ENCODE measurements at places on chromosomes 4 and X.

- H3K36me3 ChIP-seq = peaks cover 26% of the 10 kb centered on the region
- H3K27me3 ChIP-seq = no peaks in the 10 kb centered on the region
- H3K4me1 ChIP-seq = peaks cover 35% of the 10 kb centered on the region
- H3K27ac ChIP-seq = no peak overlapping the region
Observed at GRCh38 chr4:108080747-108081146, 88.0 kb downstream of the LEF1 start.

DNA sequence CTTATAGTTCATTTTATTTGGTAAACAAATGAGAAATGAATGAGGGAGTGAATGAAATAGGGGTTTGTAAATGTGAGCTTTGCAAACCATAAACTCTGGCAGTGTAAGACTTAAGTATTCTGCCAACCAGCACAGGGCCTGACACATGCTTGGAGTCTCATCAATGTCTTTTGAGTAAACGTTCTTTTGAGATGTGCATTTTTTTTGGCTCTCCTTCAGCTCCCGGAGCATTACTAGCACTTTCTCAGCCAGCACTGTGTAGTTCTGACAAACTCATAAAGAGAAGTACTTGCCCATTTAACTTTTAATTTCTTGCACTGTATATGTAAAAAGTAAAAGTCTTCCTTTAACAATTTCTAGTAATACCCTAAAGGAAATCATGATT is 245.3 kb downstream of the HS3ST1 start:
- no peaks in the 10 kb centered on the region for H3K27me3 ChIP-seq
- H3K4me1 ChIP-seq = no peaks in the 10 kb centered on the region
- no peak overlapping the region for H3K27ac ChIP-seq
- DNase-seq = no peak

DNA sequence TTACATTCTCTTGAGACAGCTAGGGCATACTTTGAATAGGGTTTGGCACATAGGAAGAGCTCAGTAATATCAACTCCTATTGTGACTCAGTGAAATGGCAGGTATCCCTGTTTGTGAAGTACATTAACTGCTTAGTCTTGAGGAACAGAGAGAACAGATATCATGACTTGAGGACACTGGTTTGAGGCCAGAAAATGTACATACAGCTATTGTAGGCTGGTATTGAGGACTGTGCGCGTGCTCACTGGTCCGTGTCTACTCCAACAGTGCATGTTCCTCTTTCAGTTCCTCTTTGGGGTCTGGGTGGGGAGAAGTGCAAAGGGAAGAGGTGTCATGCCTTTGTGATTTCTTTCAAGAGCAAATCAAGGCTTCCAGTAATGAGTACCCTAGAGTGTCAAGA is 34.6 kb upstream of the TBC1D9 start:
- no peaks in the 10 kb centered on the region for H3K36me3 ChIP-seq
- H3K4me1 ChIP-seq = no peaks in the 10 kb centered on the region
- no peak overlapping the region for H3K4me3 ChIP-seq
- DNase-seq = no peak
- no peaks in the 10 kb centered on the region for H3K27me3 ChIP-seq

GRCh38 chr4:156634612-156635011 is 337.0 kb downstream of the PDGFC start:
- H3K36me3 ChIP-seq = no peaks in the 10 kb centered on the region
- H3K27me3 ChIP-seq = no peaks in the 10 kb centered on the region
- no peaks in the 10 kb centered on the region for H3K4me1 ChIP-seq
- DNase-seq = no peak
- H3K4me3 ChIP-seq = no peak overlapping the region
- H3K27ac ChIP-seq = no peak overlapping the region

GRCh38 chr4:108003982-108004515 is 14.4 kb downstream of the HADH start:
- peaks cover 25% of the 10 kb centered on the region for H3K4me1 ChIP-seq
- H3K4me3 ChIP-seq = no peak overlapping the region
- no peak overlapping the region for H3K27ac ChIP-seq
- no peaks in the 10 kb centered on the region for H3K36me3 ChIP-seq
- DNase-seq = no peak
- no peaks in the 10 kb centered on the region for H3K27me3 ChIP-seq

GRCh38 chrX:148878371-148878770 is 378.0 kb downstream of the AFF2 start:
- no peak overlapping the region for H3K4me3 ChIP-seq
- no peaks in the 10 kb centered on the region for H3K36me3 ChIP-seq
- no peaks in the 10 kb centered on the region for H3K27me3 ChIP-seq
- H3K4me1 ChIP-seq = no peaks in the 10 kb centered on the region

- H3K4me3 ChIP-seq = no peak overlapping the region
- H3K36me3 ChIP-seq = no peaks in the 10 kb centered on the region
- DNase-seq = peak; percentile 6
- H3K27ac ChIP-seq = no peak overlapping the region
- no peaks in the 10 kb centered on the region for H3K27me3 ChIP-seq
Observed at GRCh38 chrX:109990582-109991276, 12.2 kb upstream of the TMEM164 start.

DNA sequence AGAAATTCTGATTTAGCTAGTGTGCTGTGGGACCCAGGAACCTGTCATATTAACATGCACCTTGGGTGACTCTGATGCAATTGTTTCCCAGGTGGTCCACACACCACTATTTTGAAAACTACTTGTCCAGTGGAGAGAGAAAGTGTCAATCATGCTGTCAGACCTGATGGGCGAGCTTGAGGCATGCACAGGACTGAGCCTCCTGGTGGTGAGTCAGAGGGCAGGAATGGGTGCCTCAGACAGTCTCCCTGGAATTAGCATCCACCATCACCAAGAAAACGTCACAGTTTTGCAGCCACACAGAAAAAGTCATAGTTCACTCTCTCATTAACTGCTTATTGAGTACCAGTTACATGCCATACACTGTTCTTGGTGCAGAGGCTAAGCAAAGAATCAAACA is 181.8 kb upstream of the MAOA start:
- no peak overlapping the region for H3K4me3 ChIP-seq
- no peaks in the 10 kb centered on the region for H3K27me3 ChIP-seq
- DNase-seq = no peak
- H3K27ac ChIP-seq = no peak overlapping the region
- no peaks in the 10 kb centered on the region for H3K4me1 ChIP-seq

GRCh38 chr4:42482516-42483327 is 85.4 kb downstream of the SHISA3 start:
- H3K27ac ChIP-seq = no peak overlapping the region
- H3K36me3 ChIP-seq = no peaks in the 10 kb centered on the region
- no peak for DNase-seq
- H3K27me3 ChIP-seq = no peaks in the 10 kb centered on the region
- H3K4me1 ChIP-seq = no peaks in the 10 kb centered on the region

DNA sequence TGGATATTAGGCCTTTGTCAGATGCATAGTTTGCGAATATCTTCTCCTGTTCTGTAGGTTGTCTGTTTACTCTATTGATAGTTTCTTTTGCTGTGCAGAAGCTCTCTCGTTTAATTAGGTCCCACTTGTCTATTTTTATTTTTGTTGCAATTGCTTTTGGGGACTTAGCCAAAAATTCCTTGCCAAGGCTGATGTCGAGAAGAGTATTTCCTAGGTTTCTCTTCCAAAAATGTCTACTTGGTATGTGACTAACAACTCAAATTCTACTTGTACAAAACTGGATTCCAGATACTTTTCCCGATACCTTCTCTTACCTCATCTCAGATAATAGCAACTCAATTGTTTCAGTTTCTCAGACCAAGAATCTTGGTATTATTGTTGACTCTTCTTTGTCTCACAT is 142.4 kb upstream of the GLRA2 start:
- no peaks in the 10 kb centered on the region for H3K4me1 ChIP-seq
- H3K4me3 ChIP-seq = no peak overlapping the region
- no peak overlapping the region for H3K27ac ChIP-seq
- no peak for DNase-seq
- no peaks in the 10 kb centered on the region for H3K36me3 ChIP-seq

DNA sequence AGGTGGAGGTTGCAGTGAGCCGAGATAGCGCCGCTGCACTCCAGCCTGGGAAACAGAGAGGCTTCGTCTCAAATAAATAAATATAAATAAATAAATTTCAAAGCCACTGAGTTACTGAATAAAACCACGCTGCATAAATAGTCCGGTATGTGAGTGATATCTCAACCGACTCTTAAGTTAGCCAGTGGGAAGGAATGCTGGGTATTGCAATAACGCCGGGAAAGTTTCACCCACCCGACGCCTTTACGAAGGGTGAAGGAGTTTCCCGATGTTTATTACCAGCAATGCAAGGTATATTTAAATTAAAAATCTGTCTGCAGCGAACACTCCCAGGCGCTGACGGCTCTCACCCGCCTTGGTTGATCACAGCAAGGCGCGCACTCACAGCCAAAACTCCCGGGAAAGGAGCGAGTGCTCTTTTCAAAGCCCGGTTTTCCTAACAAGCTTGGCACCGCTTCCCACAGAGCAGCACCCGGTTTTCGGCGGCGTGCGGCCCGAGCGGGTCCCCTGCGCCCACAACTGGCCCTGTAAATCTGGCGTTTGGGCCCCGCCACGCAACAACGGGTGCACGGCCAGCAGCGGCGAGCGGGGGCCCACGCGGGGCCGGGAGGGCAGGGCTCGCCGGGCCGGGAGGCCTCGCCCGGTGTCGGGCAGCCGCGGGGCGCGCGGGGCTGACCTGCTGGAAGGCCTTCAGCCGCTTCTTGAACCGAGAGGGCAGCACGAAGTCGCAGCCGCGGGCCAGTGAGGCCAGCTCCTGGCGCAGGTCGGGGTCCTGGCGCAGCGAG is 13.7 kb downstream of the PPP2R3B start:
- H3K27ac ChIP-seq = no peak overlapping the region
- peaks cover 12% of the 10 kb centered on the region for H3K4me1 ChIP-seq

GRCh38 chr4:101174679-101175345 is 172.5 kb downstream of the PPP3CA start:
- H3K36me3 ChIP-seq = no peaks in the 10 kb centered on the region
- no peak overlapping the region for H3K27ac ChIP-seq
- no peak for DNase-seq
- no peaks in the 10 kb centered on the region for H3K27me3 ChIP-seq

DNA sequence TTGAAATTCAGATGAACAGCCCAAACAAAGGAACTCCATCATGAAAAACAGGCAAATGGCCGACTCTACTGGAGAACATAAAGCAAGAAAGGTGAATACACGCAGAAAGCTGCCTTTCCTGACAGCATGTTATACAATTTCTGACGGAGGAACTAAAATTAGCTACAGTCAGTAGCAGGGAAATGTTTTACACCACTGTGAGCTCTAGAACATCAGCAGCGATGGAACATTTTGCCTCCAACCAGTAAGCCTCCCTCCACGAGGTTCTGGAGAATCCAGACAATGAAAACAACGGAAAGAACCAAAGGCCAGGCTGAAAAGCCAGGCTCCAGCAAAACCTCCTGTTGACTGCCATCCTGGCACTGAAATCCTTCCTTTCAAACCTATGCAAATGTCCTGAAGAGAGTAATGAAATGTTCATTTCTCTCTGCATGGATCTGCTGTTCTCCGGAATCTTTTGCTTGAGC is 78.9 kb downstream of the IRF2 start:
- peaks cover 55% of the 10 kb centered on the region for H3K36me3 ChIP-seq
- no peaks in the 10 kb centered on the region for H3K27me3 ChIP-seq
- H3K27ac ChIP-seq = no peak overlapping the region
- no peaks in the 10 kb centered on the region for H3K4me1 ChIP-seq

GRCh38 chrX:154058214-154058997 is 38.7 kb upstream of the IRAK1 start:
- H3K27me3 ChIP-seq = no peaks in the 10 kb centered on the region
- H3K4me3 ChIP-seq = no peak overlapping the region
- H3K27ac ChIP-seq = no peak overlapping the region

DNA sequence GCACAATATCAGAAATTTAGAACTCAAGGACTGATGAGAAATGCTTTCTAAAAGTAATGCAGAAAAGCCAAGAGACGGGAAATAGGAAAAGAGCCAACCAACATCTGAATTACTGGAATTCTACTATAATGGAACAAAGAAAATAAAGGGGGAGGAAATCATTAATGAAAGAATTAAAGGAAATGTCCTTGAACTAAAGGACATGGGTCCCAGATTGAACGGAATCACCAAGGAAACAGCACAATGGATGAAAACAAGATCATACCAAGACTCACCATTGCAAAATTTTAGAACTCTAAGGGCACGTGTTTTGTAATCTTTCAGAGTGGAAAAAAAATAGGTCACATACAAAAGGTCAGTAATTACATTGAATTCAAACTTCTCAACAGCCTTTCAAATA is 35.9 kb downstream of the HPGDS start:
- H3K4me3 ChIP-seq = no peak overlapping the region
- H3K27me3 ChIP-seq = no peaks in the 10 kb centered on the region
- H3K4me1 ChIP-seq = no peaks in the 10 kb centered on the region
- no peaks in the 10 kb centered on the region for H3K36me3 ChIP-seq

DNA sequence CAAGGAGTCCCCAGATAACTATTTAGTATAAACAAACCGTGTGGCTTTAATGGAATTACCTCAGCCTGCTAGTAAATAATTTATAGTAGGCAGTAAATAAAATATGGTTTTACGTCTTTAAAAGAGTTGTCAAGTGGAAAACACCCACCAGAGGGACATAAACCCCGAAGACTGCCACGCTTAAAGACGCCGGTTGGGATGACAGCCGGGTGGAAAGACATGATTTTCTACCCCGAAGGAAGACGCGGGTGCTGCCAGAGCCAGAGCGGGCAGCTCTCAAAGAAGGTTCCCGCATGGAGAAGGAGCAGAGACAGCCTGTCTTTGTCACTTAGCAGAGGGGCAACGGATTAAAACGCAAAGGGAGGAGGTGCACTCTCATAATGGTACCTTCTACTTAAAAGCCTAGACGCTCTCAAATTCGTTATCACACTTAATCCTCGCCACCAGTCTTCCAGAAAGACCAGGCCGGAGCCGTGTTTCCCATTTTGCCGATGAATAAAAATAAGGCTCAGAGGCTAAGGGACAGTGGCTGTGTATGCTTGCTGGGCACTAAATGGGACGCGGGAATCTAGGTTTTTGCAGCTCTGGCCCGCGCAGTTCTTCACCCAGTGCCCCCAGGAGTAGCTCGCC is 140.5 kb upstream of the ZIC3 start:
- peaks cover 14% of the 10 kb centered on the region for H3K27me3 ChIP-seq
- H3K27ac ChIP-seq = no peak overlapping the region
- DNase-seq = no peak
- H3K36me3 ChIP-seq = no peaks in the 10 kb centered on the region

- no peak overlapping the region for H3K4me3 ChIP-seq
- H3K4me1 ChIP-seq = no peaks in the 10 kb centered on the region
- no peak overlapping the region for H3K27ac ChIP-seq
- H3K27me3 ChIP-seq = no peaks in the 10 kb centered on the region
- no peak for DNase-seq
Observed at GRCh38 chr4:145248502-145248901, 68.1 kb upstream of the OTUD4 start.

DNA sequence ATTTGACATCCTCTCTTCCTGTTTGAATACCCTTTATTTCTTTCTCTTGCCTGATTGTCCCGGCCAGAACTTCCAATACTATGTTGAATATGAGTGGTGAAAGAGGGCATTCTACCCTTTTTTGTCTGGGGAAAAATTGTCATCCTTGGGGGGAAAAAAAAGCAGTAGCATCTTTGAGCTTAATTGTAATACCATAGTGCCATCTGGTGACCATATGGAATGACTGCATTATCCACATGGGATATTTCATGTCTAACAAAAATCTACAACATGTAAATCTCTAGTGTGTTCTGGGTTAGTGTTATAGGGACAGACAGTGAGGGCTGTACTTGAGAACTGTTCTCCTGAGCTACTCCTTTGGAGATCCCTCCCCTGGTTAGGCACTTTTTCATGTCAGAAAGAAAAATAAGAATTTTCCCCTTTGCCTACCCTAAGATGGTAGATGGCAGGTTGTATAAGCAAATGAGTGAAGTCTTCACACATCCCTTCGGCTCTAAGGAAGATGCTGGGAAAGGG is 26.0 kb downstream of the CAPN6 start:
- no peaks in the 10 kb centered on the region for H3K4me1 ChIP-seq
- H3K4me3 ChIP-seq = no peak overlapping the region
- DNase-seq = no peak
- H3K27ac ChIP-seq = no peak overlapping the region
- no peaks in the 10 kb centered on the region for H3K36me3 ChIP-seq
